Activated naive CD4-positive, alpha-beta T cell treated with anti-CD3 and anti-CD28 coated beads, Interleukin-2, amount 50 U/mL, for 16 hours (primary cell): ENCODE measurements at places on chromosomes 5 and 9.

DNA sequence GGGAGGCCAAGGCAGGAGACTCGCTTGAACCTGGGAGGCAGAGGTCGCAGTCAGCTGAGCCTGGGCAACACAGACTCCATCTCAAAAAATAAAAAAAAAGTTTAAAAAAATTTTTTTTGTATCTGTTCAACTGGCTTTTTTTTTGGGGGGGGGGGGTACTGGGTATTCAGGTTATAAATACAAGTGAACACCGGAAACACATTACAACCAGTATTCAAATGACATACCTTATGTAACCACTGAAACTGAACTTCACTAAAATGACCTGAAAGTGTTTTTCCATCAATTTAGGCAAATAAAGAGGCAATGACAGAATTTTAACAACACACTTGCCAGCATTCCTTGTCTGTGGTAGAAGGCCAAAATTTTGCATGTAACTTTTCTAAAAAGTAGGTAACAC lies 33.5 kb downstream of the STRBP start:
- no peak for DNase-seq

- no peak for DNase-seq
These were observed 98.7 kb downstream of the ADCY2 start for GRCh38 chr5:7494481-7495130.

GRCh38 chr9:76216161-76216649 lies 178.0 kb downstream of the RFK start:
- no peak for DNase-seq

DNA sequence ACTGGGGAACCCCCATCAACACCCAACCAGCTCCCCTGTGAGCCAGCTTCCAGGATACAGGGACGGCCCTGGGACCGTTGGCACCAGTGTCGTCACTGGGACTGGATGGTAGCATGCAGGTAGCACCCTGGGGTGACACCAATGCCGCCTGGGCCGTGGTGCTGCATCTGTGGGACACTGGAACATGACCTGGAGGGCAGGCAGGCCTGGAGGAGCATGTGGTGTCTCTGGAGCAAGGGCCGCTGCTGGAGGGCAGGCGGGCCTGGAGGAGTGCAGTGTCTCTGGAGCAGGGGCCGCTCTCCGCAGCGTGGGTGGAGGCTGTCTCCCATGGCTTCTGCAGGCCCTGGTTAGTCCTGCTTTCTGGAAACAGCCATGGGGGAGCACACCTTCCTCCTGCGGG lies 13.1 kb downstream of the LPCAT1 start:
- peak; percentile 5 for DNase-seq

DNA sequence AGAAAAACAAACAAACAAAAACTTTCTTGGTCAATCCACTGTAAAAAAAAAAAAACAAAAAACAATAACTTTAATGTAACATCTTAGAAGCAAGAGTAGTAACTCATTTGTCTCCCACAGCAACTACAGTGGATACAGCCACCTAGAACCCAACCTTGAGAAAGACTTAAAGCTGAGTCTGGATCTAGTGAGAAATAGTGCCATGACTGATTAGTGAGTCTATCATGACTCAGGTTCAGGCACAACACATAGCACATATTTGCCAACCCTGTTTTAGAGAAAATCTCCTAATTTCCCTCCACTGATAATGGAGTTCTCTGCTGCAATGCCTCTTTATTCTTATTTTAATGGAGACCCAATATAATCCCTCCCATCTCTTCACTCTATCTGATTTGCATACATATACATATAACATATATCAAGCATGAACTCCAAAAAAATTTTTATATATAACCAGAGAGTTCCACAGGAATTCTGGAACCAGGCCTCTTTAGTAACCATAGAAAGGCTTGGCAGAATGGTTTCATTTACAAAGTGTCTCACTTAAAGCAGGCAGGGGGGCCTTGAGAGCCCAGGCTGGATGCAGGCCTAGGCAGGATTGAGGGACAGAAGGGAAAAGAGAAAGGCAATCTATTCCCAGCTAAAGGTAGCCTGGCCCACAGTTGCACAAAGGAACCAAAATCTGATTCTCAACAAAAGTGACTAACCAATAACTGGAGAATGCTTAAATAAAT lies 11.9 kb upstream of the NR4A3 start:
- DNase-seq: no peak

DNA sequence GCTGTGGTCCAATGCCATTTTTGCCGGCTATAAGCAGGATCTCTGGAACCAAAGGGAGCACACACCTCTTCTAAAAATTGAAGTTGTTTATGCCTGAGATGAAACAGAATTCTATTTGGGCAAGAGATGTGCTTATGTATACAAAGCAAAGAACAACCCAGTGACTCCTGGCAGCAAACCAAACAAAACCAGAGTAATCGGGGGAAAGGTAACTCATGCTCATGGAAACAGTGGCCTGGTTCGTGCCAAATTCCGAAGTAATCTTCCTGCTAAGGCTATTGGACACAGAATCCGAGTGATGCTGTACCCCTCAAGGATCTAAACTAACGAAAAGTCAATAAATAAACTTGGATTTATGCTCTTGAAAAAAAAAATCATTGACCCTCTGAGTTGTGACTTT lies 178.7 kb downstream of the CEMIP2 start:
- no peak for DNase-seq

DNA sequence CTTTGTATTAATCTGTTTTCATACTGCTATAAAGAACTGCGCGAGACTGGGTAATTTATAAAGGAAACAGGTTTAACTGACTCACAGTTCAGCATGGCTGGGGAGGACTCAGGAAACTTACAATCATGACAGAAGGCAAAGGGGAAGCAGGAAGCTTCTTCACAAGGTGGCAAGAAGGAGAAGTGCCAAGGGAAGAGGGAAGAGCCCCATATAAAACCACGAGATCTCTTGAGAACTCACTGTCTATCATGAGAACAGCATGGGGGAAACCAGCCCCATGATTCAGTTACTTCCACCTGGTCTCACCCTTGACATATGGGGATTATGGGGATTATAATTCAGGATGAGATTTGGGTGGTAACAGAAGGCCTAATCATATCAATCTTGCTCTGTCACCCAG lies 60.9 kb upstream of the CHD1 start:
- no peak for DNase-seq

- no peak for DNase-seq
These were observed 376.5 kb upstream of the DAB2 start for GRCh38 chr5:39801306-39801705.

- DNase-seq: no peak
These were observed 13.7 kb downstream of the SUB1 start for GRCh38 chr5:32598997-32599549.

- DNase-seq: no peak
These were observed 696.8 kb downstream of the SEMA5A start for GRCh38 chr5:8848997-8849594.

GRCh38 chr9:78149702-78150291 lies 86.1 kb upstream of the CEP78 start:
- no peak for DNase-seq
